ENCODE measurements at places on chromosomes 7 and 10.

GRCh38 chr10:89566992-89567391 lies 31.6 kb upstream of the SLC16A12 start:
- no peak for DNase-seq

DNA sequence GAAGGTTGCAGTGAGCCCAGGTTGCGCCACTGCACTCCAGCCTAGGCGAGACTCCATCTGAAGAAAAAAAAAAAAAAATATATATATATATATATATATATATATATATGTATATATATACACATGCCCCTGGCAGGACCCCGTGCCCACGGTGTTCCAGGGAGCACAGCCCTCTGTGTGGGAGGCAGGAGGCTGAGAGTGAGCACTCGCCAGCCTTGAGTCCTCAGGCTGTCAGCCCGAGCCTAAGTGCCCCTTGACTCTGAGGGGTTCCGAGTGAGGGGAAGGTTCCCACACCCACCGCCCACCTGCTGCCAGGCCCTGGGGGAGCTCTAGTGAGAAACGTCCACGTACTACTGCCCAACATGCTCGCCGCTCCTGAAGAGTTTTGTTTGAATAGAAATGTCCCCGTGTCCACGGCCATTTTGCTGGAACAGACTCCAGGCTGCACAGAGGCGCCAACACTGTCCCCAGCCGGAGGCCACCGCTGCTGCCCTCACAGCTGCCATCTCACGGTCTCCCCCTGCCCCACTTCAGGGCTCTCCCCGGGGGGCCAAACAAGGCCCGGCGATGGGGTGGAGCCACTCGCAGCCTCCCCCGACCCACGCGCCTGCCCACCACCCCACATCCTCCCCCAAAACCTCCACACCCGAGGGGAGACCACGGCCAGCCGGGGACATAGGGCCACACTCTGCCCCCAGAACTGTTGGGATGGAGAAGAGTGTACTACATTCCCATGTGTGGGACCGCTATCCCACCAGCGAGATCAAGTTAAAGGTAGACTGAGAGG lies 62.8 kb upstream of the EBF3 start:
- no peak for DNase-seq

GRCh38 chr10:96025566-96025965 lies 17.8 kb upstream of the CCNJ start:
- no peak for DNase-seq

- DNase-seq = no peak
Observed at GRCh38 chr7:17206349-17206905, 92.0 kb upstream of the AHR start.

DNA sequence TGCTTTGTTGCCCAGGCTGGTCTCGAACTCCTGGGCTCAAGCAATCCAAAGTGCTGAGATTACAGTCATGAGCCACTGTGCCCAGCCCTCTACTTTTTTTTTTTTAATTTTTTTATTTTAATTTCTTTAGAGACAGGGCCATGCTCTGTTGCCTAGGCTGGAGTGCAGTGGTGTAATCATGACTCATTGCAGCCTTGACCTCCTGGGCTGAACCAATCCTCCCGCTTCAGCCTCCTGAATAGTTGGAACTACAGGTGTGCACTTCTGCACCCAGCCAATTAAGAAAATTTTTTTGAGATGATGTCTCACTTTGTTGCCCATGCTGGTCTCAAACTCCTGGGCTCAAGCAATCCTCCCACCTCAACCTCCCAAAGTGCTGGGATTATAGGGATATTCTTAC lies 528.6 kb downstream of the GATA3 start:
- no peak for DNase-seq

DNA sequence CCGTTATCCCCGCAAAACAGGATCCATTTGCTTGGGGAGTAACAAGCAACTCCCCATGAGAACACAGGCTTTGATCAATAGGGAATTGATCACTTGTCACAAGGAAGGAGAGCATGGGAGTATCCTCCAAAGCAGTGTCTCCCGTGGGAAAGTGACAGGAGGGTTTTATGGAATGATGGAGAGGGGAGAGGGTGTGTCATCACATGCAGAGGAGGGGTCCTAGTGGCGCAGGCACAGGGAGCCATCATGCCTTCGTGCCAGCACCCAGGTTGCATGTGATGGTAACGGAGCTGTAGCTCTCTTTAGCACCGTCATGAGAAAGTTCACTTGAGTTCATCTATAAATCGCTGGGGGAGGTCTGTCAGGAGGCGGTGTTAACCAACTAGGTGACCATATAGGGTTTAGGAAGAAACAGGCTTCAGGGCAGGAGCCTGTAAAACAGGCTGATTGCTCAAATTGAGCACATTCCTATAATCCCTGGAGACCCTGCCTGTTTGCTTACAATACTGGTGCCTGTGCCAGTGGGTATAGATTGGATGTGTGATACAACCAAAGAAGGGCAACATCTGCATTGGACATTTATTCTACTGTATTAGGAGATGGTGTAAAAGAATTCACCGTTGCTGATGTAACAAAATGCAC lies 428.5 kb downstream of the GALNT17 start:
- DNase-seq = no peak

DNA sequence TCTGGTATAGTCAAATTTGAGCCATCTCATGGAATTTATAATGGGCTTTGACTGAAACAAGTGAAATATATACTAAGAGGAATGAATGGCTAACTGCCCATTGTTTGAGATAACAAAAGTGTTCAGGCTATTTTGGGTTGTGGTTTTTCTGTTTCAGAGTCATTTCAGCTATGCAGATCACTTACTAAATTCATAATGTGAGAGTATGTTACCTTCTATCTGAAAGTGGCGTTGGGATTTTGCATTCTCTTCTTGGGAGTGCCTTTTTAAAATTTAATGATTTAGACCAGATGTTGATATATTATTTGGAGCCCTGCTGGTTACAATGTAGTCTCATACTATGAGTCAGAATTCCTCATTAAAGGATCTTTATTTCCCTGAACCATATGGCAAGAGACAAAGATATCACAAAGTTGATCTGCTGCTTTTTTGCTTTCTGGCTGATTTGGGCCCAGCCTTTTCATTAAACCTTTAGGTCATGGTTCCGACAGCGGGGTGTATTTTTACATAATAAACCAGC lies 10.4 kb downstream of the VCL start:
- no peak for DNase-seq

DNA sequence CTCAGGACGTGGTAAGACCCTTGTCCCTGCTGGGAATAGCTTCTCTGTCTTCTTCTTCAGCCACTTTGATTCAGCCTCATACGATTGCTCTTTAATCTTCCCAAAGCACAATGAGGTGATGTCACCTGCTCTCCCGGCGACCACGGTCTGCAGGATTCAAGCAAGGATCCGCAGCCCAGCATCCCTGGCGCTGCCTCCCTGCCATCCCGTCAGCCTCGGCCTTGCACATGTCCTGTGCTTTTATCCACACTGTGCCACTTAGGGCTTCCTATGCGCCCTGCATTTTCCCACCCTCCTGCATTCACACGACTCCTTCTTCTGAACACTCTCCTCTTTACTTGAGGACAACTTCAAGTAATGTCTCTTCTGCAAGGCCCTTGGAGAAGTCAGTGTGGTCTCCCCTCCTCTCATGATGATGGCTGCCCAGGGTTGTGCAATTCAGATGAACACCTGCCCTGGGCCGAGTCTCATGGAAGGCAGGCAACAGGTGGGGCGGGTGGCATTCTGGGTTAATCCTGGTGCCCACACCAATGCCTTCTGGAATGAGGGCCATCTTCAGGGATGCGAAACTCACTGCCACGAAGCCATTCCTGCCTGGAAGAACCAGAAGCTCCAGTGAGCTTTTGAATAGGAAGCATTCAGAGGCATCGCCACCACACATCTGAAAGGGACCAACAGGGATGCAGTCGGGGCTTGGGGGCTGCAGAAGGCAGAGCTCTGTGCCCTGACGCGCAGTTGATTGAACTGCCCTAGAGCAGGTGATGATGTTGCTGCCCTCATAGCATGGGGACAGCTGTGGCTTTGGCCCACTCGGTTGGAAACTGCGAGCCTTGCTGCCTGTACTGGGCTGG lies 287.5 kb downstream of the GLRX3 start:
- no peak for DNase-seq

DNA sequence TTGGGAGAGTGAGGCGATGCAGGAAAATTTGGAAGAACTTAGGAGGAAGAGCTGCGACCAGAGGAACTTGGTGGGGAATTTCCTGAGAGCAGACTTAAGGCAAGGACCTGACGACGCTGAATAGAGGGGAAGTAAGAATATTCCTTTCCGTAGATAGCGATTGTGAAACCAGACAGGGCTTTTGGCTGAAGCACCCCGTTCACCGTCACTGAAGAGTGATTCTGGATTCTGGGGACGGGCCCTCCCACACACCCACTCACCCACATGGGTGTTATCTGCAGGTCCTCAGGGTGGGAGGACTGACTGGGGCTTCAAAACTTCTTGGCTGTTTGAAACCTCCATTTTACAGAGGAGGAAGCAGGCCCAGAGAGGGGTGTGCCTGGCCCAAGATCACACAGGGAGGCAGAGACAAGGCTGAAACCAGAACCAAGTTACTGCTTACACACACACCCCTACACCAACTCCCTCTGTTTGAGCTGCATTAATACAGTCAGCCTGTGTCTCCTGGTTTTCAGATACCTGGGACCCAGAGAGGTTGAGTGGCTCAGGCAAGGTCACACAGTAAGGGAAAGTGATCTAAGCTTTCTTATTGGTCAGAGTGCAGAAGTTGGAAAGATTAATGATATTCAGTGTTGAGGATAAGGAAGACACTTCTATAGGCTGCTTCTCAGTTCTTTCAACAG lies 37.2 kb upstream of the CDH23 start:
- DNase-seq = peak; percentile 93

GRCh38 chr7:100080907-100081534 lies 502 bp downstream of the ZNF3 start:
- peak; percentile 19 for DNase-seq

- peak; percentile 35 for DNase-seq
Observed at GRCh38 chr10:66176772-66177171, 749.1 kb upstream of the LRRTM3 start.

- DNase-seq = peak; percentile 12
Observed at GRCh38 chr7:10973942-10974911, 555 bp downstream of the PHF14 start.

DNA sequence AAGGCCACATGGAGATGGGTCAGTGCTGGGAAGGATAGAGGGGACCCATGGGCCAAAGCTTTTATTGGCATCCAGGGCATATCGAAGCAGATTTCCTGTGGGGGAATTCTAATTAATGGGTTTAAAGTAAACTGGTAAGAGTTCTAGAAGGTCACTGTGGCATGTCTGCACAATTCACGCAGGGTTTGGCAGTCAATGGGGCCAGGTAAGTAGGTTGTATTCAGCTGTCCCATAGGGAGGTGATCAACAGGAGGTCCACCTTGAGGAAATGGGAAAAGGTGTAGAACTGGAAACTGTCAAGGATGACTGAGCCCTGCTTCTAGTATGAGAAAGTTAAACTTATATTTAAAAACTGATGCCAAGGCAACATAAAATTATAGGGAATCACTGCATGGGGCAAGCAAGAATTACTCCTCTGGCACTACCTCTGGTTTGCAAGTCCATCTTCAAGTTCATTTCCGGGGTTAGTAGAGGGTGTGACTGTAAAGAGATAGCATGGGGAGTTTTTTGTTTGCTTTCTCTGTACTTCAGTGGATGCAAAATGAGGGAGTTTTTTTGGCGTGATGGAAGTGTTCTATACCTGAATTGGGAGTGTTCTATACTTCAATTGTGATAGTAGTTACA lies 22.5 kb downstream of the TBC1D12 start:
- DNase-seq = no peak

GRCh38 chr10:7338469-7338868 lies 72.4 kb downstream of the SFMBT2 start:
- DNase-seq = no peak

- peak; percentile 77 for DNase-seq
Observed at GRCh38 chr10:110498087-110498981, 627 bp downstream of the DUSP5 start.

GRCh38 chr7:108102671-108103312 lies 27.4 kb downstream of the LAMB4 start:
- no peak for DNase-seq

DNA sequence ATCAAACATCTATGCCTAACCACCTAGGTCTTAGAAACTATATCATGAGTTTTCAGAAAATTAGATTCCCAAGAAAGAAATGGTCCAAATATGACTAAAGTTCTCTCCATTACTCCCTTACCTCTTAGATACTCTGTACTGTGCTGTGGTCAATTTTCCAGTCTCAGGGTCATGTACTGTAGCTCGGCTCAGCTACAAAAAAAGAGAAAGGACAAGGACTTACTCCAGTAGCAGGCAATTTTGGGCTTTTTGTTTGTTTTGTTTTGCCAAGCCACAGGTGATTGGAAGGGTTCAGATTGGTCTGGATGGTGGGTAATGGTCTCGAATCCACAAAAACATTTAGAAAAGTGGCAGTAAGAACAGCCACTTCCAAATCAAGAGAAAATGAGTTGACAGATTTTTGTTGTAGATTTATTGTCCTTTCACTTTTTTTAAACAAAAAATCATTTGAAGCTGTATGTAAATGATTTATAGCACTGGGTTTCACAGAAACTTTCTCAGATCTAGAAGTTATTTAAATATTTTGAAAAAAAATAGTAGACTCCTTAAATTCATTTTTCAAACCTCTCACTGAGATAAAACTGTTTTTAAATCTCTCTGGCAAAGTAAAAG lies 52.8 kb downstream of the P4HA1 start:
- no peak for DNase-seq

GRCh38 chr10:14570800-14571199 lies 203.9 kb downstream of the FAM107B start:
- DNase-seq = no peak

GRCh38 chr7:95478272-95479037 lies 7.3 kb upstream of the ASB4 start:
- no peak for DNase-seq

- no peak for DNase-seq
Observed at GRCh38 chr10:692682-693351, 3.3 kb upstream of the DIP2C start.

GRCh38 chr7:123692471-123692877 lies 36.8 kb downstream of the LMOD2 start:
- no peak for DNase-seq

- no peak for DNase-seq
Observed at GRCh38 chr7:152537639-152538038, 101.8 kb upstream of the KMT2C start.

GRCh38 chr10:62025134-62025794 lies 123.8 kb downstream of the ARID5B start:
- DNase-seq = no peak

GRCh38 chr7:46633200-46633599 lies 712.1 kb upstream of the IGFBP3 start:
- no peak for DNase-seq

GRCh38 chr10:89171263-89171872 lies 35.7 kb downstream of the CH25H start:
- no peak for DNase-seq

DNA sequence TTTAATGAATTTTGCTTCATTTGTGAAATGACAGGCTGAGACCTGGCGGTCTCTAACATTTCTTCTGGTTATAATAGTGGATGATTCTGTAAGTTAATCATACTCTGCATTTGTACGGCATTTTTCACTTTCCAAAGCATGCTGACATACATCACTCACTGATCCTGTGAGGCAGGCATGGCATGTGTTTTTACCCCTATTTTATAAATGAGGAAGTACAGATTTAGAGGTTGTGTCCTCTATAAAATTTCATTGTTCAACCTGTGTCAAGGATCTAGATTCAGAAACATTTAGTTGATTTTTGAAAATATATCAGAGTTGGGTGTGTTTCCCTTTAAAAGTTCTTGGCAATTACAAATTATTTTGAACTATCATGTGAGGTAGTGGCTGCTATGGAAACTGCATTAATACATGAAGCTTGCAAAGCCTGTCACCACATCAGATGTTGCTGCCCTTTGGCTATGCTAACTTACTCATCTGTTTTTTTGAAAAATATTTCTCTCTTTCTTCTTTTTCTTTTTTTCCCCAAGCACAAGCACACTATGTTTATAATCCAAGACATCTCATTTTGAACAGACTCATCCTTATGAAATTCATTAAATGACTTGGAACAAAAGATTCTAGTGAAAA lies 172.7 kb downstream of the GNAI1 start:
- DNase-seq = no peak

Data from suppressor macrophage treated with lipopolysaccharide for 4 hours (primary cell).